Lung microvascular endothelial cell (primary cell): ENCODE measurements at places on chromosomes 11 and 22. TPM values are rescaled to one million over a fixed set of nuclear protein-coding genes. Genes with fewer than 3 reads are reported as not detected.

CHST1 gene
- total RNA-seq: 1.8 and 6.1 TPM in 2 replicates

TIGD3 gene
- total RNA-seq: 0.22 TPM in 1 of 2 replicates, not detected in the other

OR8G1 gene
- not detected in 2 replicates for total RNA-seq

SAA4 gene
- total RNA-seq: not detected in 2 replicates

MS4A3 gene
- not detected in 2 replicates for total RNA-seq

C11orf87 gene
- not detected in 2 replicates for total RNA-seq

KCNJ11 gene
- total RNA-seq: 0.22 and 0.40 TPM in 2 replicates

OTUB1 gene
- total RNA-seq: 46.2 and 51.6 TPM in 2 replicates

PRSS23 gene
- 71.6 and 197 TPM in 2 replicates for total RNA-seq

IL10RA gene
- total RNA-seq: not detected in 2 replicates

PRPF19 gene
- total RNA-seq: 44.6 and 47.1 TPM in 2 replicates

DEFB131B gene
- not detected in 2 replicates for total RNA-seq

IFITM10 gene
- total RNA-seq: 0.44 and 1.2 TPM in 2 replicates

C11orf16 gene
- not detected in 2 replicates for total RNA-seq

MUC6 gene
- total RNA-seq: not detected in 2 replicates

SLC22A25 gene
- total RNA-seq: not detected in 2 replicates

FOLH1 gene
- total RNA-seq: under 0.01 TPM in 1 of 2 replicates, not detected in the other

SPON1 gene
- under 0.01 TPM in 2 replicates for total RNA-seq

OR52N4 gene
- total RNA-seq: not detected in 2 replicates
